ENCODE measurements at places on chromosomes 1 and 21. TPM values are rescaled to one million over a fixed set of nuclear protein-coding genes. Genes with fewer than 3 reads are reported as not detected.
A peak's percentile ranks its signal among the peaks of the same experiment; 100 is the strongest.

TNFRSF1B gene
- not detected for total RNA-seq

- no peak for DNase-seq
Observed at GRCh38 chr1:182374101-182374834, 17.3 kb downstream of the GLUL start.

DNA sequence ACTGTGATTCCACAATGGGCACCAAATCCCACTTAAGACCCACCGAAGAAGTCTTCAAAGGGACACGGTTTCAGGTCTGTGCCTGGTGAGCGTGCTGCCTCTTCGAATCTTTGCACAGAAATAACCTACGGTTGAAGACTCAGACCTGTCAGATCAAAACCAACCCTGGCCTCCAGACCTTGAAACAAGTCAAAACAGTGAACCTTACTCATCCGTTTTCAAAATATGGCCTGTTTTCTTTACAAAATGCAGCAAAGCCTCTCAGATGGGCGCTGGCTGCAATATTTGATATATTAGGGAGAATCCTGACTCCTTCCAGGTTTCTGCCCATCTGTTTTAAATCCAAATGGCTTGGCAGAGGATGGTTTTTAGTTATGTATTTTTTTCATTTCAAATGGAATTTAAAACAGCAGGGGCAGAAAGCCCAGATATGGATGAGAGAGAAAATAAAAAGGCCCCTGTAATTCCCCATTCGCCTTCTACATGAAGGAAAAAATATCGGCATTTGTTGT, 14.0 kb downstream of the JUN start:
- no peak for DNase-seq

GRCh38 chr1:206503591-206504362, 3.6 kb upstream of the RASSF5 start:
- DNase-seq: no peak

DNA sequence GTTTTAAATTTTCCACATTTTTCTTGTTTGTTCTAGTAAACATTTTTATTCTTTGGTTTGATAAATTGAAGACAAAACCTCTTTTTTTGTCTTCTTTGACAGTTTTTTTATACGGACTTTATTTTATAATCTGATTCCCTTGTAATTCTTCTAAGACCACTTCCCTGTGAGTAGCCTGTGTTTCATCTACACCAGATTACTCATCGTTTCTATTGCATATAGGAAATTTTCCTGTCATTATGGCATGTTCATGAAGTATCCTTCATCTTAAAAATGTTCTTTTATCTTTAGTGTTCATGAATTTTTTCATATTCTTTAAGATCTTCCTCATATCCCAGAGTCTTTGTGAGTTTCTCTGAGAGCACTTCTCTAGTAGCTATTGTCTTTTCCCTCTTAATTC, 109.8 kb downstream of the USP25 start:
- no peak for DNase-seq

DNA sequence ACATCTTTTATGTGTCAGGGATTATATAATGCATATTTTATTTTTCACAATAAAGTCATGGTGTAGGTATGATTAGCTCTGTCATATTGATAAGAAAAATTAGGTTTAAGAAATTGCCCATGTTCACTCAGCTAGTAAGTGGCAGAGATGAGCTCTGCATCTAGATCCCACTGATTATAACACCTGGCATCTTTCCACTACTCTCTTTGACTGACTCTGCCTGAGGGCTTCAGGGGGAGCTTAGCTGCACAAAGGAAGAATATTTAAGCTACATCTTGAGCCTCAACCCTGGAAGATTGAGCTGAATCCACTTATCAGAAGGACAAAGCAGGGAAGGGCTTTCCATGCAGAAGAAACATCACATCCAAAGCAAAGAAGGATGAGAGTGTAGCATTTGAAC, 190.4 kb downstream of the MIS18A start:
- DNase-seq: no peak

SNIP1 gene
- total RNA-seq: 24.2 TPM

DNA sequence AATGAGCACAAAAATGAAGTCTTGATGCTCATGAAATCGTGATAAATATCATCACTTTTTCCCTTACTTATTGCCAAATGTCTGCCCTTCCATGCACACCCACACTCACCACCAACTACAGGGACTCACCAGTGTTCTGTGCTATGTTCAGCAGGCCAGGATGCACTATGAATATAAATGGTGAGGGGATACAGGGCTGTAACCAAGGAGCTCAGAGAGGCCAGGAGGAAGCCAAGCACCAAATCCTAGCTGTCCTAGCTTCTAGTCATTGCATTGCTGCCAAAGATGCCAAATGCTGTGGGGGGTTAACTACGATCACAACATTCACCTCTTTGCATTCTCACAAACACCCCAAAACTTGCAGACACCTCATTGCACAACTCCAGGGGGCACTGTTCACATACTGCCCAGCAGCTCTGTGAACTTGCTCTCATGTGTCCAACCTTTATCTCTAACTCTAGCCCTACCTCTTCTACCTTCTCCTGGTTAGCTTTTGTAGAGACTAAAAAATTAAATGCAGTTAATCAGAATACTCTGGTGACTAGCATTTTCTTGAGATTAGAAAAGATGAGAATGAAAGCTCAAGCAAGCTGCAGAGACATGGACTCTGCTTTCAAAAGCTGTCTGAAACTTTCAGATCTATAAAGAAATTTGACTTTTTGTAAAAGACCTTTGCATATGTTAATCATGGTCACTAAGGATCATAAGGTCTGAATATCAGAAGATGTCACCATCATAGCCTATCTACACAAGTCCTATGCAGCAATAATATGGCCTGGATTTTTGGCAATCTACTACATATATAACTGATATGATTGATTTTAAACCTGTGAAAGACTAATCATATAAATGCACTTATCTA, 13.9 kb upstream of the KIF14 start:
- no peak for DNase-seq

DNA sequence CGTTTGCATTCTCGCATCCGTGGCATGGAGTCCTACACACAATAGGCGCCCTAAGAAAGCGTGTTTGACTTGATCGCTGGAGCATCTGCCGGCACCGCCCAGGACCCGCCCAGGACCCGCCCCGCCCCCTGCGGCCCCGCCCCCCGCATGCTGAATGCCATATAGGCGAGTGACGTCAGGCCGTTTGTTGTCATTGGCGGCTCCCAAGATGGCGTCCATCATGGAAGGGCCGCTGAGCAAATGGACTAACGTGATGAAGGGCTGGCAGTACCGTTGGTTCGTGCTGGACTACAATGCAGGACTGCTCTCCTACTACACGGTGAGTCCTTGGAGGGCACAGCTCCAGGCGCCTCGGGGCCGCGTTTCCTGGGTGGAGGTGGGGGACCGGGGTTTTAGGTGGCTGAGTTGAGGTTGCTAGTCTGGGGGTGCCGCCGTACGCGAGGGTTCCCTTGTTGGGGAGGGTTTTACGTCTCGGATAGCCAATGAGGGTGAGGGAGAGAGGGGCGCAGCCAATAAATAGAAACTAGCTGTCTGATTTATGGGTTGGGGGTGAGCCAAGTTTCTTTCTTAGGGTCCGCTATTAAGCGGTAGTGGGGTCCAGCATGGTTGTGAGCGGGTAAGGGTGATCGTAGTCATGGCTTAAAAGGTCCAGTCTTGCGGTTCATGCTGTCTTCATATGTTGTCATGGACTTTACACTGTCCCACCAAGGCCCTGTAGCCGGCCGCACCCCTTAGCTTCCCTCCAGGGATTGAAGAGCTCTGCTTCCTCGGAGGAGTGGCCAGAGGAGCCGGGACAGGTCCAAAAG, at the start of gene OSBPL9:
OSBPL9 (plus strand) TSS at position 190 of the 806 bp plus-strand sequence; CDS start at position 209, 19 bp downstream.
- peak; percentile 91 for DNase-seq

GRCh38 chr1:234969011-234969441, 159.6 kb downstream of the TOMM20 start:
- no peak for DNase-seq

GRCh38 chr1:97238816-97239215, 517.2 kb downstream of the PTBP2 start:
- DNase-seq: no peak

DNA sequence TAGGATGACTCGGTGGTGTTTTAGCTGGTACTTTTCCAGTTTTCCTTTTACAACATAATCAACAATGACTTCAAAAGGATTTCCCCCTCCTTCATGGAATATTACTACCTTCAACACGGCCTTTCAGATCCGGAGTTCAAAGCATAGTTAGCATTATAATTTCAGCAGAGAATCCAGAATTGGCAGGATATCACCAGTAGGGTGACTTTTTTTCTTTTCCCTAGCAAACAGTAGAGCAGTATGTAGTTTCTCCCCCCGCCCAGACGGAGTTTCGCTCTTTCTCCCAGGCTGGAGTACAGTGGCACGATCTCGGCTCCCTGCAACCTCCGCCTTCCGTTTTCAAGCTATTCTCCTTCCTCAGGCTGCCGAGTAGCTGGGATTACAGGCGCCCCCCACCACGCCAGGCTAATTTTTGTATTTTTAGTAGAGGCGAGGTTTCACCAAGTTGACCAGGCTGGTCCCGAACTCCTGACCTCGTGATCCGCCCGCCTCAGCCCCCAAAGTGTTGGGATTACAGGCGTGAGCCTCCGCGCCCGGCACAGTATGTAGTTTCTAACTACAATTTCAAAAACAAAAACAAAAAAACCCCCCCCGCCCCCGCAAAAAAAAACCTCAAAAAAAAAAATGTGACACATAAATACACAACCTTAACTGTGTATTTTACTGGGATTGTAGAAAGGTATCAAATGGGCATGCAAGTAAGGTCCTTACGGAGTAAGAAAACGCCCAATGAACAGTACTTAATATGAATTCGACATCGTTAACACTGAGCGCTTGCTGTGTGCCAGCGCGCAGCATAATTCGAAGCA, 1.5 kb upstream of the COX20 start:
- peak; percentile 81 for DNase-seq

HMGCS2 gene
- not detected for total RNA-seq

SOAT1 gene
- total RNA-seq: 34.0 TPM

GRCh38 chr21:44911384-44912157, 9.1 kb downstream of the ITGB2 start:
- peak; percentile 48 for DNase-seq

ST7L gene
- 22.8 TPM for total RNA-seq

TMEM234 gene
- total RNA-seq: 17.5 TPM

GRCh38 chr1:156959414-156959813, 39.0 kb downstream of the LRRC71 start:
- no peak for DNase-seq

- no peak for DNase-seq
Observed at GRCh38 chr1:191034132-191034531, 556.5 kb upstream of the BRINP3 start.

DNA sequence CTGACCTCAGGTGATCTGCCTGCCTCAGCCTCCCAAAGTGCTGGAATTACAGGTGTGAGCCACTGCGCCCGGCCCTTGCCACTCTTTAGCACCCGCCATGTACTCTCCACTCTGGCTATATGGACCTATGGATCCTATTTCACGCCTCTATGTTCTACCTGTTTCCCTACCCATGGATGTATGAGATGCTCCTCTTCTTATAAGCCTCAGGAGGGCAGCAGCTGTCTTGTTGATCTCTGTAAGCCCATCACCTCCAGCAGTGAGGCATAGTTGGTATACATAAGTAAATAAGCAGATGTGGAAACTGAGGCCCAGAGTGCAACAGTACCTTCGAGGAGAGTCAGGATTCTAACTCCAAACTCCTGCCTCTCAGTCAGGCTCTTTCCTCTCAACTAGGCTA, 24.7 kb upstream of the ARTN start:
- DNase-seq: no peak

DNA sequence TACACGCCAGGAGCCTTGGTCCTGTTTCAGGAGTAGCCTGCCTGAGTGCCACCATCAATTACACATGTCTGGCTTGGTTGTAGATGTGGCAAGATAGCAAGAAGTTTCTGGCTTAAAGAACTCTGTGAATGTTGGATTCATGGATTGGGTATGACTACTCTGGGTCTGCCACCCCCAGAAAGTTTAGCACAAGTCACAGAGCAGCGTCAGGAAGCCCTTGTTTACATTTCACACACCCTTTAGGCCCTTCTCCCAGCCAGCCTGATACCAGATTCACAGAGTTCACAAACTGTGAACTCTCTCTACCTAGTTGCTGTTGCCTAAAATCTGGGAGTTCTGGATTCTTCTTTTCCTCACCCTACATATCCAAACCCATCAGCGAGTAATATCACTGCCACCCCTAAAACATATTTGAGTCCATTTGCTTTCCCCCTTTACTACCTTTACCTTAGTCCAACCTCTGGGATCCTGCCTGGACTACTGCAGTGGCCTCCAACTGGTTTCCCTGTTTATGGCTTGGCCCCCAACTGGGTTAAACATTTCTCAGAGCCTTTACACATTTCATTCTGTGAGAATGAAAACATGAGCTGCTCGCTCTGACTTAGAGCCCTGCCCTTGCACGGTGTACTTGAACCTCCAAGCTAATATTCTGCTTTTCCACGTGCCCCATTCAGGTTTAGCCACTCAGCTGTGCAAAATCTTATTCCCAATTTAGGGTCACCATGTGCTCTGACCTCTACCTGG, 4.1 kb upstream of the CCDC24 start:
- no peak for DNase-seq

DNA sequence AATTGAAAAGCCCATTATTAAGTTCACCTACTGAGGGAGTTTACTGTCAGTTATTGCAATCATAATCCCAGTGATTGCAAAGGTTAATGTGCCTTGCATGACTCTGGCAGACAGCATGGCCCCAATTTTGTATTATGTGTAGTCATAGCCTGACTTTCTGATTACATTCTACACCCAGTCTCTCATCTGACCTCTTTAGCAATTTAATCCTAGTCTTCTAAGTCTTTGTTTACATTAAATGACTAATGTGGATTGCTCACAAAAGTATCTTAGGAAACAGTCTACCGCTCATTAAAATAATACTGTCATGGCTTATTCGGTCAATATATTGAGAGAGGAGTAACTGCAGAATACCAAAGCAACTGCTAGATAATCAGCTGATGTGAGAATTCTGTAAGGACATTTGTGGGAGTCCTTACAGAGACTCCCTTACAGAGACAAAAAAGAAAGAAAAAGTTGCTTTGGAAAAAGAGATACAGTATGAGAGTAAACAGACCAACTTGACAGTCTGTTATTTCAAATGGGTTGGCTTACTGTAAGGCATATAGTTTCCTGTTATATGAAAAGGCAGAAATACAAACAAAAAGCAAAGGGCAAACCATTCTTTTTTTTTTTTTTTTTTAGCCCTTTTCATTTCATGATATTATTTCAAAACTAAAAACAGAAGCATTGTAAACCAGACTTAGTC, 42.8 kb downstream of the SMG7 start:
- DNase-seq: no peak

GRCh38 chr1:193463326-193463932, 277.0 kb upstream of the B3GALT2 start:
- no peak for DNase-seq

GRCh38 chr1:28735961-28736449, 735 bp upstream of the YTHDF2 start:
- no peak for DNase-seq

DNA sequence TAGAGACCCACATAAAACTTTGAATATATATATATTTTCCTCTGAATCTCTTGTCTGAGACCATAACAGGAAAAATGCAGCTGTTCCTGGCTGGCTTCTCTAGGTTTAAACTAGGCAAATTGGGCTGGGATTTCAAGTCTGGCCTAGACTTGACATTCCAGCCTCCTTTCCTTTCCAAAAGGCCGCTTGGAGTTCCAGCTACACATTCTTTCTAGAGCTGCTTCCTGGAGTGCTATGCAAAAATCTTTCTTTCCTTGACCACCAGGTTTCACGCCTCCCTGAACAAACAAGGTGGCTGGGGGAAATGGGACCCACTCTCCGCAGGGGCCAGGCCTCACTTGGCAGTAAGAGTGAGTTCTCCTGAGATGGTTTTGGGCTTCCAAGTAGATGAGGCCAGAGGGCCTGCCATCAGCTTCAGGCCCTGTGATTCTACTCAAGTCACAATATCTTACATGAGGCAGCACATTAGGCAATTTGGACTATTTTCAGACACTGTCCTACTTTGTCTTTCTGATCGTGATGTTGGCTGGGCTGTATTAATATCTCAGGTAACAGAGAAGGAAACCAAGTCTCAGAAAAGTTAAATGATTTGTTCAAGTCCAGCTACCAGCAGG, 102.4 kb downstream of the FAM78B start:
- DNase-seq: no peak

Measured in OCI-LY7 (cell line).